Thoracic aorta endothelial cell (primary cell): ENCODE measurements at places on chromosomes 4 and X. TPM values are rescaled to one million over a fixed set of nuclear protein-coding genes. Genes with fewer than 3 reads are reported as not detected.

Gene MAGEA2
- not detected in 2 replicates for total RNA-seq

Gene DMD
- total RNA-seq = 7.5 and 8.1 TPM in 2 replicates

Gene HS6ST2
- 0.43 TPM in 1 of 2 replicates, not detected in the other for total RNA-seq

Gene HSD17B13
- 0.07 and 0.13 TPM in 2 replicates for total RNA-seq

Gene OTC
- 0.07 TPM in 1 of 2 replicates, not detected in the other for total RNA-seq

Gene TMSB15C
- total RNA-seq = 6.4 and 7.3 TPM in 2 replicates

Gene NWD2
- not detected in 2 replicates for total RNA-seq

Gene AKAP14
- total RNA-seq = not detected in 2 replicates

Gene PRRG3
- not detected in 2 replicates for total RNA-seq

Gene IL2
- total RNA-seq = not detected in 2 replicates

Gene MORF4L2
- total RNA-seq = 941 and 964 TPM in 2 replicates

Gene TMEM131L
- 25.4 and 27.2 TPM in 2 replicates for total RNA-seq

Gene MSANTD1
- total RNA-seq = 0.36 and 0.53 TPM in 2 replicates

Gene ADRA2C
- total RNA-seq = not detected in 2 replicates

Gene GPRASP1
- 1.9 and 2.4 TPM in 2 replicates for total RNA-seq

Gene CSN1S1
- total RNA-seq = not detected in 2 replicates

Gene TMEM154
- 12.1 and 20.7 TPM in 2 replicates for total RNA-seq

Gene DACH2
- total RNA-seq = not detected in 2 replicates

Gene CTAG1A
- total RNA-seq = not detected in 2 replicates

Gene EDA
- total RNA-seq = 2.5 and 2.8 TPM in 2 replicates

Gene BMX
- 157 and 166 TPM in 2 replicates for total RNA-seq

Gene XG
- total RNA-seq = 0.80 and 4.9 TPM in 2 replicates

Gene SPON2
- total RNA-seq = 0.40 and 0.57 TPM in 2 replicates

Gene P2RY10
- not detected in 2 replicates for total RNA-seq

Gene TSPAN6
- total RNA-seq = 49.3 and 60.9 TPM in 2 replicates

Gene NBDY
- total RNA-seq = 11.4 and 13.1 TPM in 2 replicates

Gene FGD1
- total RNA-seq = 6.9 and 8.3 TPM in 2 replicates

Gene IKBKG
- 20.2 and 21.4 TPM in 2 replicates for total RNA-seq

Gene MGARP
- total RNA-seq = 4.4 and 45.3 TPM in 2 replicates

Gene S100G
- not detected in 2 replicates for total RNA-seq

Gene CENPU
- total RNA-seq = 36.7 and 48.5 TPM in 2 replicates

Gene GPR119
- total RNA-seq = not detected in 2 replicates

Gene RIBC1
- 0.13 TPM in 1 of 2 replicates, not detected in the other for total RNA-seq

Gene MMRN1
- total RNA-seq = 891 and 1,074 TPM in 2 replicates

Gene RADX
- 0.27 and 0.50 TPM in 2 replicates for total RNA-seq

Gene GRIA2
- total RNA-seq = 0.27 TPM in 1 of 2 replicates, not detected in the other

Gene VEGFC
- total RNA-seq = 24.6 and 30.1 TPM in 2 replicates

Gene RASSF6
- under 0.01 TPM in 1 of 2 replicates, not detected in the other for total RNA-seq

Gene AVPR2
- total RNA-seq = not detected in 2 replicates

Gene XAGE1B
- not detected in 2 replicates for total RNA-seq

Gene UGT2B17
- total RNA-seq = not detected in 2 replicates

Gene GABRB1
- total RNA-seq = not detected in 2 replicates

Gene TAF7L
- total RNA-seq = 1.4 and 2.4 TPM in 2 replicates

Gene CTAG2
- total RNA-seq = not detected in 2 replicates

Gene RHOXF2
- not detected in 2 replicates for total RNA-seq

Gene GPRIN3
- total RNA-seq = 2.7 and 2.8 TPM in 2 replicates

Gene LEF1
- not detected in 2 replicates for total RNA-seq

Gene SYTL5
- total RNA-seq = under 0.01 TPM in 1 of 2 replicates, not detected in the other

Gene TBC1D8B
- total RNA-seq = 9.0 and 10.4 TPM in 2 replicates

Gene TMSB15B
- 7.4 and 10.1 TPM in 2 replicates for total RNA-seq

Gene SRPX
- 317 and 330 TPM in 2 replicates for total RNA-seq

Gene PNMA6F
- not detected in 2 replicates for total RNA-seq

Gene C4orf36
- 0.50 and 0.53 TPM in 2 replicates for total RNA-seq
